ENCODE measurements at places on chromosomes 6 and 20.

GRCh38 chr6:152170702-152171667 lies 363.5 kb downstream of the ESR1 start:
- DNase-seq, result no peak

- DNase-seq, result no peak
Observed at GRCh38 chr6:20875369-20875963, 341.2 kb downstream of the CDKAL1 start.

DNA sequence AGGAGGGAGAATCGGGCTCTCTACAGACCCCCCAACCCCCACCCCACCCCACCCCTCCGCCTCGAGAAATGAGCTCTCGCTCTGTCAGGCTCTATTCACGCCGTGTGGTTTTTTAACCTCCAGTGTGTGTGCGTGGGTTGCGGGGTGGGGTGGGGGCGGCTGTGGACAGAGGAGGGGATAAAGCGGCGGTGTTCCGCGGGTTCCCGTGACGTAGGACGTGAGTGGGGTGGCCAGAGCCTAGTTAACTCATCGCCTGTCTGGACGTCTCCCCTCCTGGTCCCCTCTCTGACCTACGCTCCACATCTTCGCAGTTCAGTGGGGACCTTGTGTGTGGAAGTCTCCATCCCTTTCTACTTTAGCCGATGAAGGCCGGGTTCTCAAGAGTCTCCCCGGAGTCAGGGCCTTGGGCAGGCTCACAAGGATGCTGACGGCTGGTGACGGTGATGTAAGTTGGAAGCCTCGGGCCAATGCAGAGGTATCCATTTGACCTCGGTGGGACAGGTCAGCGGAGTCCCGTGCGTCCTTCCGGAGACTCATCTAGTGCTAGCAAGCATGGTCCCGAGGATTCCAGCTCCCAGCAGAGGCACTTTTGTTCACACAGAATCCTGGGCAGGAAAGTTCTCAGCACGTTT lies 1507.1 kb upstream of the DEFB115 start:
- no peak for DNase-seq

DNA sequence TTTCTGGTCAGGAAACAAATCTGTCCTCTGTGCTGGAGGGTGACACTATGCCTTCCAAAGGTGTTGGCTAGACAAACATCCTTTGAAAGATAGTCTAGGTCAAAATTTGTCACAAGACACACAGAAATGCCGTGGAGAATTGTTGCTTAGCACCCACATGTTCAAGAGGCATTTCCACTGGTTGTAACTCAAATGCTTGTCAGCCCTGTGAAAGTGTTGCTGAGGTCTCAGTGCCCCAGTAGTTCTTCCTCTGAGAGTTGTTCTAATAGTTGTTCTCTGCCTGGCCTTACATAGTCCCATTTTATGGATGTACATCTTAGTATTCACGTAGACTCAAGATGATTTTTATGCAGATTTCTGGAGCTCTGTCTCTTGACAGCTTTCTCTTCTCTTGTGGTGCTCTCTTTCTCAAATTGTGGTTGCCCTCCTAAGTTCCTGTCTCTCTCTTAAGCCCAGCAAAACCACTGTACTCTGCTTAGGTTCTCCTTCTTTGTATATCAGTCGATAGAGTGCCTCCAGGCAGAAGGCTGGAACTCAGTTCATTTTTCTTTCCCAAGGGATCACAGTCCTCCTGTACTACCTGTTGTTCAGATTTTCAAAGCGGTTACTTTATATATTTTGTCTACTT lies 39.5 kb upstream of the REV3L start:
- DNase-seq, result no peak

- no peak for DNase-seq
Observed at GRCh38 chr6:24249926-24250325, 107.9 kb downstream of the DCDC2 start.

- DNase-seq, result no peak
Observed at GRCh38 chr20:21053002-21053762, 53.0 kb downstream of the LINC00237 start.

DNA sequence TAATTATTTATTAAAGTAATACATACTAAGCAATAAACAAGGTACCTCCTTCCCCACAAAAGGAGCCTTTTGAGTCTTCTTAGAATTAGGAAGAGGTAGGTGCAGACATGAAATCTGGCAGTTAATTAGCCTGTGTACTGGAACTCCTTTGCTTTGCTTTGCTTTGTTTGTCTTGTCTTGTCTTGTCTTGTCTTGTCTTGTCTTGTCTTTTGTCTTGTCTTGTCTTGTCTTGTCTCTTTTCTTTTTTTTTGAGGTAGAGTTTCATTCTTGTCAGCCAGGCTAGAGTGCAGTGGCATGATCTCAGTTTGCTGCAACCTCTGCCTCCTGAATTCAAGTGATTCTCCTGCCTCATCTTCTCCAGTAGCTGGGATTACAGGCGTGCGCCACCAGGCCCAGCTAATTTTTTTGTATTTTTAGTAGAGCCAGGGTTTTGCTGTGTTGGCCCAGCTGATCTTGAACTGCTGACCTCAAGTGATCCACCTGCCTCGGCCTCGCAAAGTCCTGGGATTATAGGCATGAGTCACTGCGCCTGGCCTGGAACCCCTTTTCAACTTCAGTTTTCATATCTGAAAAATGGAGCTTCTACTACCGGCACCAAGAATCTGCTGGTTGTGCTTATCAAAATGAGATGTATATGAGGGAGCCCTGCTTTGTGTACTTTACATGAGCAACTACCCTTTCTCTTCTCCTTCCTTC lies 301.2 kb downstream of the CDKAL1 start:
- DNase-seq, result no peak

GRCh38 chr6:165082636-165083035 lies 226.8 kb downstream of the C6orf118 start:
- no peak for DNase-seq

- no peak for DNase-seq
Observed at GRCh38 chr6:113671421-113671820, 185.7 kb upstream of the MARCKS start.

DNA sequence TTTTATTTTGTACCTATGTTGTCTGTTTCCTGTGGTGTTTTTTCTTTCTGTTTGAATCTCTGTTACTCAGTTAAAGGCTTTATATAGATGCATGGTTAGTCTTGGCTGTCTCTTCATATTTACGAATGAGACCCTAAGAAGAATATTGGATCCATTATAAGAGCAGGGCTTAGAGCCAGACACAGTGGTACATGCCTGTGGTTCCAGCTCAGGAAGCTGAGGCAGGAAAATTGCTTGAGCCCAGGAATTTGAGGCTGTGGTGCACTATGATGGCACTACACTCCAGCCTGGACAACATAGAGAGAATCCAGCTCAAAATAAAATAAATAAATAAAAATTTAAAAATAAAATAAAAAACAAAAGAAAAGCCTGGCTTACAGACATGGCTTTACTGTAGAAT lies 211.1 kb downstream of the SOD2 start:
- no peak for DNase-seq

- no peak for DNase-seq
Observed at GRCh38 chr20:57525328-57526086, 567 bp upstream of the CTCFL start.

All from islet precursor cell (in vitro differentiated cells).